ENCODE measurements at places on chromosomes 11 and 22. TPM values are rescaled to one million over a fixed set of nuclear protein-coding genes. Genes with fewer than 3 reads are reported as not detected.

DNA sequence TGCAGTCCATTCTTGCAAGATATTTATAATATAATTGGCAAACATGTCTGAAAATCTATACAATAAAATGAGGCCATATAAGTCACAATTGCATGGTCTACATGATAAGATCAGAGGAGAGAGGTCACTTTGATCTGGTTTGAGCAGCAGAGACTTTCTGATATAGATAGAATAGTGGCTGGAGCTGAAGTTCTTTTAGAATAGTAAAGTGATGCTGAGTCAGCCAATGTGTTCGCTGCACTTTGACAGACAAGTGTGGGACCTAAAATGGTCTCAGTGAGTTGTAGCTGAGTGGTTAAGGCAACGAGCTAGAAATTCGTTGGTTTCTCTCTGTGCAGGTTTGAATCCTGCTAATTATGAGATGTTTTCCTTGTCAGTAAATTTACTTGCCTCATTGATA is 257.0 kb upstream of the C11orf87 start:
- no peak for DNase-seq

GRCh38 chr22:22881116-22882000 is 6.3 kb upstream of the IGLL5 start:
- DNase-seq, result no peak

GRCh38 chr22:11598492-11599440 is 3929.2 kb upstream of the OR11H1 start:
- DNase-seq, result no peak

The HDHD5 gene
- 69.4 TPM for total RNA-seq

The GPR83 gene
- total RNA-seq, result 0.10 TPM

The TUBA8 gene
- total RNA-seq, result 13.3 TPM

The MRPL11 gene
- 55.9 TPM for total RNA-seq

The MRGPRE gene
- total RNA-seq, result 0.41 TPM
